Muscle of leg (tissue), 16 donors: ENCODE measurements at places on chromosomes 2 and 18.

- no peak for DNase-seq
Observed at GRCh38 chr2:96594691-96595152, 43.4 kb downstream of the KANSL3 start.

DNA sequence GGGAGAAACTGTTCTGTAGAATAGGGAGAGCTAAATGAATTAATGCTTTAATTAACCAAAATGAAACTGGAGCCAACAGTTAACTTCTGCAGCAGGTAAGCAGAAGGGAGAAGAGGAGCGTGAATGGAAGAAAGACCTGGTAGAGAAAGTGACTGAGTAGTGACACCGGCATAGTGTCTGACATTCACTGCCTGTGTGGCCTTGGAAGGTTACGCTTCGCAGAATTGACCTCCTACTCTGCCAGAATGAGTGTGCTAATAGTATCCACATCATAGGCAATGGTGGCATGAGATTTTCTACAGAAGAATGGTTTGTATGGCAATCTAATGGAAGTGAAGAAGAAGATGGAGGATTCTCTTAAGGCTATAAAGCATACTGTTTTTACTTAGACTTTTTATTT, 614.4 kb downstream of the CPS1 start:
- no peak for DNase-seq

DNA sequence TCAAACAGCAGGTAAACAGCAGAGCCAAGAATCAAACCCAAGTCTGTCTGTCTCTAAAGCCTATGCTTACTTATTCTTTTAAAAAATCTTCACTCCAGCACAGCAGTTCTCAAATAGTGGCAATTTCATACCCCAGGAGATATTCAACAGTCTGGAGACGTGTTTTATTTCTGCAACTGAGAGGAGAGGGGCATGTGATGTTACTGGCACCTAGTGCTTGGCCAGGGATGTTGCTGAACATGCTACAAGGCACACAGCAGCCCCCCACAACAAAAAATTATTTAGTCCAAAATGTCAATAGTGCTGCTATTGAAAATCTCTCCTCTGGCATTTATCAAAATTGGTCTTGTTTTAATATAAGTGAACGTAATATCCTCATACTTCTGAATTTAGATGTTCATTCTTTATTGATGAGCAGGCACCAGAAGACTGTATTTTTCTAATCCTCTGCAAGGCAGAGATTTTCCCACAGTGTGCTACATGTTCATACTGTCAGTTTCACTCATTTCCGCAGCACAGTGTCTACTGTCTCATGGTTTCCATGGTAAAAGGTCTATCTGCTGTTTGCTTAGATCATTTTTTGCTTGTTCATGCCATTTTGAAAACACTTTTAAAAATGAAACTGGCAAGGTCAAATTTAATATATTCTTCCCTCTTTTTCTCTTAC, 90.5 kb downstream of the LRATD1 start:
- no peak for DNase-seq

- DNase-seq: no peak
Observed at GRCh38 chr2:45263147-45263546, 253.9 kb upstream of the SIX2 start.

GRCh38 chr2:38245114-38245641, 131.9 kb downstream of the ATL2 start:
- DNase-seq: no peak

- DNase-seq: no peak
Observed at GRCh38 chr2:167501618-167502017, 613.3 kb downstream of the XIRP2 start.

GRCh38 chr2:240523451-240524281, 34.1 kb downstream of the ANKMY1 start:
- no peak for DNase-seq

DNA sequence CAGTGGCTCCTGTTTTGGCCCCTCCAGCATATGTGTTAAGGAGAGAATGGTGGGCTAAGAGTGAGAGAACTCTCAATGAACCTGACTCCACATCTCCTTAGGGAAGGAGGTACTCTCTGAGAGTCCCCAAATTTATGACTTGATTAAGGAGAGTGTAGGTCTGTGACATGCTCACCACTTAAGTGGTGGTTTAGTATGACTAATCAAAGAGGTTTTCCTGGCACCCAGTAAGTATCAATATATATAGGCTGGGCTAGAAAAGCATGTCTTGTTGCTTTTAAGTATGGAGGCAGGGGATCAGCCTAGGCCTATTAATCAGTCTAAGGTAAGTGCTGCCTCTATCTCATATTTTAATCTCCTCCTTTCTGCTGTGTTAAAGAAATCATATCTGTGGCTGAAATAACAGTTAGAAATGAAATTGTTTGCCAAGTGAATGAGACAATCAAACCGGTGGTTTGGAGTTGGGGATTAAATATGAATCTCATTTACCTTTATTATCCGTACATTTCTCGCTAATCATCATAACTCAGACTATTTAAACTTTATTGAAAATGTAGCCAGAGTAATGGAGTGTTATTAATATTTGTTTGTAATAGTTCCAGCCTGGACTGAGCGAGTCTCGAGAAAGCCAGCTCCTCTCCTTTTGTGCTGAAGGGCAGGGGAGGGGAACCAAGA, 107.7 kb upstream of the MEIS1 start:
- DNase-seq: no peak

DNA sequence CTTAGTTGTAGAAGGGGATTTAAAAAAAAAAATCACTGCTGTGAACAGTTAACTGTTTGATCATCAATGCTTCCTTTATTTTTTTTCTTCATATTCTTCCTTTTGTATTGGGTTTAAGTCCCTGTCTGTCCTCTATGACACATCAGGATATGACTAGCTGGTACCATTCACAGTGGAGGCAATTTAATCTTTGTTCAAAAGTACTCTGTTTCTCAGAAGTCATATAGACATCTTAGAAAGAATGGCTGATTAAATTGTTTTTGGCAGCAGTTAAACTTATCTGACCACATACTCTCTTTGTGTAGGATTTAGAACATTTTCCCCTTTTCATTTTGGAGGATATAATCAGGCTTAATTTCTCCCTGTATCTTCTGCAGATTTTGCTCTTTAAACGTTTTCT, 807.8 kb upstream of the CDH2 start:
- DNase-seq: no peak

DNA sequence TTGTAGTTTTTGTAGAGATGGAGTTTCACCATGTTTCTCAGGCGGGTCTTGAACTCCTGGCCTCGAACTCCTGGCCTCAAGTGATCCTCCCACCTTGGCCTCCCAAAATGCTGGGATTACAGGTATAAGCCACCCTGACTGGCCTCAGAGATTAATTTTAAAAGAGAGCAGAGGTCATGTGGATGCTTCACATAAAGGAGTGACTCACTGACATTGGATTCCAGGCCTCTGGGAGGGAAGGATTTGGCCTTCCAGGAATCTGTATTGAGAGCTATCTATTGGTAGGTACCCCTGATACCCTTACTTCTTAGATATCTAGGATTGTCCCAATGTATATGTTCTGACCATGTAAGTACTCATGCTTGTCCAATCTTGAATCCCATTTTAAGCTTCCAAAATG, 138.4 kb downstream of the FAM161A start:
- no peak for DNase-seq

GRCh38 chr2:133223226-133223625, 345.0 kb downstream of the NCKAP5 start:
- no peak for DNase-seq

- no peak for DNase-seq
Observed at GRCh38 chr2:173099804-173100203, 24.2 kb downstream of the MAP3K20 start.

DNA sequence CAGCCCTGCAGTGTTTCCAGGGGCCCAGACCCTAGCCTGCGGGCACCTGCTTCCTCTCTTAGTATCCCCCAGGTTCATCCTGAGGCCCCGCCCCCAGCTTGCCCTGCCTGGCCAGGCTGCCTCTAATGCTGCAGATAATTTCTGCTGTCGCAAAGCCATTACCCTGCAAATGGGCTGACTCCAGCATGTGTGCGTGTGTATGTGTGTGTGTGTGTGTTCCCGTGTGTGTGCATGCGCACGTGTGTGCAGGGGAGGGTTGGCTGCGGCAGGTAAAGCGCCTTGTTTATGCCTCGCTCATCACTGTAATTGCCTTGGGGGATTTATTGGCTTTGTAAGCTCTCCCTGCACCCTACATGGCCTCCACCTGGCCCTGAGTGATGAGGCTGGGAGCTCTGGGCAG, 7.6 kb upstream of the PRSS56 start:
- DNase-seq: no peak

DNA sequence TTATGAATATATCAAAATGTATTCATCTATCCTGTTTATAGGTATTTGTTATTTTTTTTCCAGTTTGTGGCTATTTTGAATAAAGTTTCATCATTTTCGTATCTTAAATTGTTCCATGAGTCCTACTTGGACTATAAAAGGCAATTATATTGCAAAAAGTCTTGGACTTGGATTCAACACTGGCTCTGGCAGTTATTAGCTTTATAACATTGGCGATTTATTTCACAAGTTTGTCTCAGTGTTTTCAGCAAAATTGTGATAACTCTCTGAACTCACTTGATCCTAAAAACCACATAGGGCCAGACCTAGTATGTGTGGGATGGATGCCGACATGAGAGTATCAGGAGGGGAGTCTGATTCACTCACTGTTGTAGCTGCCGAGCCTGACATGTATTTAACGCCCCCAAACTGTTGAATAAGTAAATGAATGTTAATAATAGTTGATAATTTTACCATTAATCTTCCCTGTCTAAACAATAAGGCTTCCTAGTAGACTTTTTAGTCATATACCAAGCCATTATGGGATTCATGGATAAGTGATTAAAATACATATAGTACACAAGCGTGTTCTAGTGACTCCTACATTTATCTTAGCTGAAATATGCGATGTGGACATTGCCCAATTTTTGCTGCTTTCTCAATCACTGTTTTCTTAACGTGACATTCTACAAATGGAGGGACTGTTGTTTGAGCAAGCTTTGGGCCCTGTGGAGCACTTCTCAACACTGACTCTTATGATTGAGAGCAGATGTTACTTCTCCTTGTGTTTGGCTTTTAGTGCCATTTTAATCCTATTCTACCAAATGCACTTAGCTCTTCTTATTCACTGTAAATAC, 907.6 kb downstream of the EPHA4 start:
- DNase-seq: peak; percentile 16

- no peak for DNase-seq
Observed at GRCh38 chr2:47562548-47562947, 159.6 kb downstream of the MSH2 start.

GRCh38 chr2:9721344-9721743, 90.5 kb upstream of the YWHAQ start:
- no peak for DNase-seq

- DNase-seq: no peak
Observed at GRCh38 chr18:46040747-46041104, 31.3 kb downstream of the PSTPIP2 start.

GRCh38 chr18:48402953-48403352, 6.2 kb downstream of the ZBTB7C start:
- peak; percentile 85 for DNase-seq

DNA sequence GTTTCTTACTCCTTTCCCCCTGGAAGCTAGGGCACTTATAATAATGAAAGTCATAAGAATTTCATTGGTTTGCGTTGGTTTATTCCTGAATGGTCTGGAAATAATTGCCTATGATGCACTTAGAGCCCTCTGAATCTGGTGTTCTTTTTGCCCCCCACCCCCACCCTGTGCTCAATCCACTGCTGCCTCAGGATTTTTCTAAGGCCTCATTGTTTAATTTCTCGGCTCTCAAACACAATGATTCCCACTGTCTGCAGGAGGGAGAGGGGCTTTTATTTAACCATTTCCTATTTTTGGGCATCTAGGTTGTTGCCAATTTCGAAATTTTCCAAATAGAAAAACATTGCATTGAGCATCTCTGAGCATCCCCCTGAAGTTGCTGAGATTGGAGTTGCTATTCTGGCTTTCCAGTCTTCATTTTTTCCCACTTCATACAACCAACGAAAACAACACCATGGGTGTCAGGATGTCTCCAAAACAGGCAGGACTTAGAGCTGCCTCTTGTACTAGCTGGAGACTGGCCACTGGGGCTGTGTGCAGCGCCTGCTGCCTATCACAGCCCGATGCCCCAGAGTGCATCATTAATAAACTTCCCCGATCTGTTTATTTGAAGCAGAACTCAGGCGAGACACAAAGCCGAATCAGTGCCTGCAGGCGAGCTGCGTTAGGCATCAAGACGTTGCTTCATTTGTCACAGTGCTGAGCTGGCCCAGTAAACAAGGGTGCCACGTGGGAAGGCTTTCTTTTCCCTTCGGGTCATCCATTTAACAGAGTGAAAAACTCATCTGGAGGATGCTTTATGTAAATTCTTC, 1.8 kb upstream of the PCARE start:
- no peak for DNase-seq

DNA sequence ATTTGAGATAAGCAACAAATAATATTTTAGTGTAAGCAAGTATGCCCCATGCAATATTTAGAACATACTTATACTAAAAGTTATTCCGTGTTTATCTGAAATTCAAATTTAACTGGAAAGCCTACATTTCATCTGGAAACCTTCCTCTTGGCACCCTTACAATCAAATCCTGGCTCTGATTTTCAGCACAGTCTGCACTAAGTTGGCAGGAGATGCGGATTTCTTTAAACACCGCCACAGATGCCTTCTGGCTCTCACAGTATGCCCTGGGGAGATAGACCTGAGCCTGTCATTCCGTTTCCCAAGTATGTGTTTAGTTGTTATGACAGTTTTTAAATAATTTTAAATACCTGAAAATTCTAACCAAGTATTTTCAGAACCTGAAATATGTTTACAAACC, 7.3 kb upstream of the MLPH start:
- peak; percentile 72 for DNase-seq

DNA sequence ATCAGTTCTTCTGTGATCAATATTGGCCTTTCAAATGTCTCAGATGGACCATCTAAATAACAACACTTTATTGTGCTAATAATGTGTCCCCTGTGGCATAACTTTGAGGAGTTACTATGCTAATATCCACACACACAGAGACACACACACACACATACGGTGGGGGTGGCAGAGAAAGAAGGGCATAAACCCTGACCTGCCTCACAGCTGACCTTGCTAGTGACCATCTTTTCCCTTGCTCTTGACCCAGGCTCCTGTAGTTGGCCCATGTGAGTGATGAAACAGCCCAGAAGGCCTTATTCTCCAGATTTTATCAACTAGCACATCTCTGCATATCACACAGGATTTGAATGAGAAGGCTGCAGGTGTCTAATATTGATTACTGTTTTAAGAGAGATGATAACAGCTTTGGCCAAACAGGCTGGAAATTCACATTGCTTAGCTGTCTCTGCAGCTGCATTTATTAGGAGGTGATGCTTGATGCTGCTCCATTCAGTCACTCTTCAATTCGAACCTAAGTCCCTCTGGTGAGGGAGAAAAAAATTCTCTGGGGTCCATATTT, 176.4 kb downstream of the ACTR3 start:
- DNase-seq: no peak
